Activated CD4-positive, alpha-beta memory T cell treated with anti-CD3 and anti-CD28 coated beads, Interleukin-2, amount 10 ng/mL, durations not matched to agents 7 days and 5 days (primary cell): ENCODE measurements at places on chromosomes 12 and 14. TPM values are rescaled to one million over a fixed set of nuclear protein-coding genes. Genes with fewer than 3 reads are reported as not detected.
A peak's percentile ranks its signal among the peaks of the same experiment; 100 is the strongest.

Gene CFAP251
- 1.9 TPM for total RNA-seq

Gene CLEC4E
- not detected for total RNA-seq

Gene CMA1
- total RNA-seq = not detected

Gene HPD
- not detected for total RNA-seq

Gene A2M
- total RNA-seq = not detected

Gene COCH
- 0.38 TPM for total RNA-seq

Gene RTN1
- total RNA-seq = not detected

Gene GPR132
- 51.2 TPM for total RNA-seq

DNA sequence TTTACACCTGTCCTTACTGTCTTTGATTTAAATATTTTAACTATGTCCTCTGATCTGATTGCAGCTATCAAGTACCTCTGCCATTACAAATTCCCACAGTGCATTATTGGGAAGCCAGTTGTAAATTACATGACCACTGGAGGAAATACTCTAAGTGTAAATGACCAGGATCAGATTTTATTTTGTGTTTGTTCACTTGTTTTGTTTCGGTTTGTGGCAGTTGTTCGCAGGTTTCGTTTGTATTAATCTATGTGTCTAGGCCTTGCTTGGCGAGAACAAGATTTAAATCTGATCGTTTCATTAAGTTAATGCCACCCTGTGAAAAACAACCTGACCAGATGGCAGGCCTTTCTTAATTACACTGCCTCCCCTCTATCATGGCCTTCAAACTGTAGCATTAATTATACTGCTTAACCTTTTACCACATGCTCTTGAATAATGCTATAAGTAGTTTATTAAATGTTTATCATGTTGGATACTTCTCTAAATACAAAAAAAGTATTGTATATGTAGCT lies 990.1 kb downstream of the TMTC2 start:
- no peaks in the 10 kb centered on the region for H3K27me3 ChIP-seq
- no peak overlapping the region for H3K4me3 ChIP-seq
- H3K4me1 ChIP-seq = no peaks in the 10 kb centered on the region
- H3K27ac ChIP-seq = no peak overlapping the region
- no peaks in the 10 kb centered on the region for H3K36me3 ChIP-seq

DNA sequence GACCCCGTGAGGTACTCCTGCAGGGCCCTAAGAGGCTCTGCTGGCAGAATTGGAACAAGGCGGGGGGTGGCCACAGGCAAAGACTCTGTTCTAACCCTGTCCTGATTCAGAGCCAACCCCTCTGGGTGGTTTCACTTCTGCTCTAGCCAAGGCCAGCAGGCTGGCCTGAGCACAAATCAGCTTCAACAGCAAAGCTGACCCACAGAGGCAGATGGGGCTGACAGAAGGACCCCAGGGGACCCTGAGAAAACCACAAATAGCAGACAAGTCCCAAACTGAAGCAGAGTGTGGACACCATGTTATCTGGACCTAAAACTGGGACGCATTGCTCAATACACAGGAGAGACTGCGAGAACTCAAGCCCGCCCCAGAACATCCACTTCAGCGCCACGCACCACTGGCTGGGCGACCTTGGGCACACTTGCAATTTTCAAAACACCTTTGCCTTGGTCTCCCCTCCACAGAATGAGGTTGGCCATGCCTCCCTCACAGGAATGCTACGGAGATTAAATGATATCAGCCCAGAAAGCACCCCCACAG lies 76.4 kb upstream of the DICER1 start:
- no peaks in the 10 kb centered on the region for H3K4me1 ChIP-seq
- peaks cover 4% of the 10 kb centered on the region for H3K27me3 ChIP-seq
- H3K4me3 ChIP-seq = no peak overlapping the region
- no peak overlapping the region for H3K27ac ChIP-seq
- H3K36me3 ChIP-seq = no peaks in the 10 kb centered on the region
- no peak for DNase-seq

DNA sequence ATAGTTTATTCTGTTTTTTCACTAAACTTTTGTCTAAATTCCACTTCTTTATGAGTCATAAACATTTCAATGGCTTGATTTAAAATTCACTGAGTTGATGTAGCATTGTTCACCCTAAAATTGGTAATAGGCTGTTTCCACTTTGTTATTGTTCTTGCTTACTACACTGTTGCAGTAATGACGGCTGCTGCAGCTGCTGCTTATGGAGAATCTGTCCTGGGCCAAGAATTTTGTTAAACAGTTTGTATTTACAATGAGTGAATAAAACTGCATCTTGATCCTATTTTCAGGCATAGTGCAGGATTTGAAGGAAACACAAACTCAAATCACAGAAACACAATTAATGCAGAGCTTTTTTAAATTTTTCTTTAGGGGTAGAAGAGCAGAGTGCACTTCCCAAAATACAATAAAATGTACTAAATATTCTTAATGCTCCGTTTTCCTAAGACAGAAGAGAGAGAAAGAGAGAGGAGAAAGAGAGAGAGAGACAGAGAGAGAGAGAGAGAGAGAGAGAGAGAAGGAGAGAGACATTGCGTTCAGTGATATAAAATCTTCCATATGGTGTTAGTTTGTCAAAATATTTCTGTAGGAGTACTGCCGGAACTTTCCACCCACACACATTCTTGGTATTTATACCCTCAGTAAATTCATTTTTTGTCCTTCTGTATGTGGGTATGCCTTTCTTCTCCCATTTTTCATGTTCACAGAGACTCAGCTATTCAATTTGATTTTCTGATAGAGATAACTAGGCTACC lies 266.4 kb downstream of the LRFN5 start:
- no peak overlapping the region for H3K27ac ChIP-seq
- no peaks in the 10 kb centered on the region for H3K36me3 ChIP-seq
- DNase-seq = no peak
- H3K4me3 ChIP-seq = no peak overlapping the region

DNA sequence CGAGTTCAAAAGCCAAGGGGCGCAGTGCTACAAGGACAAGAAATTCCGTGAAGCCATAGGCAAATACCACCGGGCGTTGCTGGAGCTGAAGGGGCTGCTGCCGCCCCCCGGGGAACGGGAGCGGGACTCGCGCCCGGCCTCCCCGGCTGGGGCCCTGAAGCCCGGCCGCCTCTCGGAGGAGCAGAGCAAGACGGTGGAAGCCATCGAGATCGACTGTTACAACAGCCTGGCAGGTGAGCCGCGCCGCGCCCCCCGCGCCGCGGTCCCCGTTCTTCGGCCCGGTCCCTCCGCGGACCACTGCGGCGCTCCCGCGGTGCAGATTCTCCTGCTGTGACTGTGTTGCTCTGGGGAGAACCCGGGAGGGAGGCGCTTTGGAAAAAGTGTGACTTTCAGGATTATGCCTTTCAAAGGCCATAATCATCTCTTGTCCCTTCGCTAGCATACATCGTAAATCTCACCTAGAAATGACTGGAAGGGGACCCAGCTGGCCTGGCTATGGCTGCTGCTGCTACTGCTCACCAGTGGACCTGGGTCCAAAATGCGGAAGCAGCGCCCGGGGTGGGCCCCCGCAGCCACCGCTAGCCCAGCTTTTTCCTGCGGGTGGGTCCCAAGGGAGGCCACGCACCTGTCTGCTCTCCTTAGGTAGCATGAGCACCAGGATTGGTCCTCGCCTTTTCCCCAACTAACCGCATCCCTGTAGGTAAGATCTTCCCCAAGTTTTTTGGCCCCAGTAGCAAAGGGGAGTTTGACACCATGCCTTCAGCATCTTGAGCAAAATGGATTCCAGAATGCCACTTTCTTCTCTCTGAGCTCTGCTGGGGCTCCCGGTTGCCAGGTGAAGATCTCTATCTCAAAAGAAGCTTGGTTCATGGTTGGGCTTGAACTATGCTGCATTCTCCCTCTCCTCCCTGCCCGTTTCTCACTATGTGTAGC lies 853 bp downstream of the TTC9 start:
- peak overlapping the region; percentile 79 for H3K27ac ChIP-seq
- no peaks in the 10 kb centered on the region for H3K27me3 ChIP-seq
- peaks cover 63% of the 10 kb centered on the region for H3K4me1 ChIP-seq
- H3K36me3 ChIP-seq = peaks cover 28% of the 10 kb centered on the region

GRCh38 chr12:25793196-25793595 lies 165.3 kb upstream of the RASSF8 start:
- no peaks in the 10 kb centered on the region for H3K4me1 ChIP-seq
- no peak overlapping the region for H3K27ac ChIP-seq
- no peaks in the 10 kb centered on the region for H3K36me3 ChIP-seq
- peaks cover 4% of the 10 kb centered on the region for H3K27me3 ChIP-seq

GRCh38 chr12:6507102-6507998 lies 13.4 kb downstream of the NCAPD2 start:
- H3K4me3 ChIP-seq = no peak overlapping the region
- no peak overlapping the region for H3K27ac ChIP-seq
- H3K4me1 ChIP-seq = peaks cover 18% of the 10 kb centered on the region
- H3K27me3 ChIP-seq = no peaks in the 10 kb centered on the region
- peaks cover 52% of the 10 kb centered on the region for H3K36me3 ChIP-seq
- no peak for DNase-seq

DNA sequence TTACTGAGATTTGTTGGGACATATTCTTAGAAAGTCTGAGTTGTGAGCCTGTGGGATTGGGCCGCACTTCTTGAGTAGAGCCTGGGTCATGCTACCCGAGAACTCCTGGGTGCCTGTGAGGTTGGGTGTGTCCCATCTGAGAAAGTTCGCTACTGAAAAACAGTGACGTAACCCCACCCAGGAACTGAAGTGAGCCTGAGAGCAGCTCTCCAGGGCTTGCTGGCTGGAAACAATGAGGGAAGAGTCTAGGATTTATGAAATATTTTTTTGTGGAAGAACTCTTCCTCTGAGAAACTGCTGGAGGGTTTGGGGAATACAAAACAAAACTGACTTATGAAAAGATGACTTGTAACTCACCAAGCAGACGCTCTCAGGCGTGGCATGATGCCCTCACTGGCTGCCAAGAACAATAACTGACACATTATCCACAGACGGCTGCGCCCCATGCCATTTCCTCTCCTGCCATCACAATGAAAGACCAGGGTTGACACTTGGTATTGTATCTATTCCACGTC lies 69.2 kb downstream of the RASSF3 start:
- DNase-seq = peak; percentile 73
- H3K4me3 ChIP-seq = peak overlapping the region; percentile 62
- peaks cover 40% of the 10 kb centered on the region for H3K36me3 ChIP-seq
- H3K27ac ChIP-seq = peak overlapping the region; percentile 95
- H3K4me1 ChIP-seq = peaks cover 95% of the 10 kb centered on the region
- no peaks in the 10 kb centered on the region for H3K27me3 ChIP-seq

GRCh38 chr14:24235804-24236688 lies 3.3 kb downstream of the GMPR2 start:
- peaks cover 78% of the 10 kb centered on the region for H3K4me1 ChIP-seq
- no peaks in the 10 kb centered on the region for H3K27me3 ChIP-seq
- no peak for DNase-seq
- peak overlapping the region; percentile 74 for H3K27ac ChIP-seq
- peaks cover 73% of the 10 kb centered on the region for H3K36me3 ChIP-seq

DNA sequence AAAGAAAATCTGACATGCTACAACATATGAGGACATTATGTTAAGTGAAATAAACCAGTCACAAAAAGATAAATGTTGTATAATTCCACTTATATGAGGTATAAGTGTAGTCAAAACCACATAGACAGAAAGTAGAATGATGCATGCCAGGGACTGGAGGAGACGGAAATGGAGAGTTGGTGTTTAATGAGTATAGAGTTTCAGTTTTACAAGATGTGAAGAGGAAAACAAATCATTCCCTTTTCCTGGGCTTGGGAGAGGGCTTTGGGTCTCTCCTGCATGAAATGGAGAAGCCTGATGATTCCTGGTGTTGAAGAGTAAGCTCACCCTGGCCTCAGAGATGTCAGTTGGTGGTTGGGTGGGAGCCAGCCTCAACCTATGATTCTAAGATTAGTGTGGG lies 158.4 kb upstream of the PLXNC1 start:
- H3K4me3 ChIP-seq = no peak overlapping the region
- H3K36me3 ChIP-seq = no peaks in the 10 kb centered on the region
- H3K4me1 ChIP-seq = no peaks in the 10 kb centered on the region
- no peak for DNase-seq
- H3K27me3 ChIP-seq = peaks cover 6% of the 10 kb centered on the region

GRCh38 chr12:8018666-8019581 lies 13.6 kb upstream of the FOXJ2 start:
- H3K27me3 ChIP-seq = peaks cover 40% of the 10 kb centered on the region
- H3K27ac ChIP-seq = no peak overlapping the region
- DNase-seq = no peak
- peaks cover 3% of the 10 kb centered on the region for H3K4me1 ChIP-seq

DNA sequence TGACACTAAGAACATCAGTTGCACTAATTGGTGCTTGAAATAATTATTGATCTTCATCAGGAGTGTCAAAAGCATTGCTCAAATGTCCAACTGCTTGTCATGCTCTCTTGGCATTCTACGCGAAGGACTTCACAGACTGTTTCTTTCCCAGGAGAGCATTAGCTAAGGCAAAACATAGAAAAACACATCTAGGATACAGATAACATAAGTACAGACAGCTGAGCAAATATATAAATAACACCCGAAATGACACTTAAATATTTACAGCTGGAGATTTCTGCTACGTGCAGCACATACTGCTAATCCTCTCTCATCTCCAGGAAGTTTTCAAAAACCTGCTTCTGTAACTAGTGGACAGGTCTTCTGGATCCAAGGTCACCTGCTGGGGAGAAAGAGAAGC lies 120.0 kb upstream of the PRMT8 start:
- no peak for DNase-seq
- no peak overlapping the region for H3K4me3 ChIP-seq
- H3K36me3 ChIP-seq = no peaks in the 10 kb centered on the region
- H3K4me1 ChIP-seq = no peaks in the 10 kb centered on the region
- peaks cover 4% of the 10 kb centered on the region for H3K27me3 ChIP-seq
- H3K27ac ChIP-seq = no peak overlapping the region

DNA sequence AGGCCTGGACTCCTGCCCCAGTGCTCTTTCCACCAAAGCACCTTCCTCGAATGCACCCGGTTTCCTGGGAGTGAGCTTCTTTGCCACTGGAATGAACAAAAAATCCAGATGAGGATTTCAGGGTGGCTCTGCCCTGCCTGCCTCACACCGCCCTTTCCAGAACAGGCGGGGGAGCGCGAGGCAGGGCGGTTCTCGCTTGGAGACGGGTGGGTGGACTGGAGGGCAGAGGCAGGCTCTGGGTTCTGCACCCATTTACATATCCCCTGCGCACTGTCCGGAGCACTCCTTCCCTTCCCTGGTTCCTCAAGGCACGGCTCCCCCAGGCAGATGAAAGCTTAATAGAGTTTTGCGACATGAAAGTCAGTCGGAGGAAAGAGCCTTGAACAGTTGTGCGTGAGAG lies 69.7 kb upstream of the DLK1 start:
- no peak for DNase-seq
- peaks cover 3% of the 10 kb centered on the region for H3K4me1 ChIP-seq
- H3K36me3 ChIP-seq = no peaks in the 10 kb centered on the region
- H3K4me3 ChIP-seq = no peak overlapping the region
- peaks cover 14% of the 10 kb centered on the region for H3K27me3 ChIP-seq

GRCh38 chr12:88658009-88658408 lies 77.7 kb upstream of the KITLG start:
- no peaks in the 10 kb centered on the region for H3K36me3 ChIP-seq
- H3K4me1 ChIP-seq = no peaks in the 10 kb centered on the region
- no peak overlapping the region for H3K4me3 ChIP-seq
- DNase-seq = no peak

GRCh38 chr14:91021991-91022621 lies 38.3 kb downstream of the RPS6KA5 start:
- peaks cover 39% of the 10 kb centered on the region for H3K36me3 ChIP-seq
- no peaks in the 10 kb centered on the region for H3K27me3 ChIP-seq
- peak overlapping the region; percentile 70 for H3K4me3 ChIP-seq
- H3K4me1 ChIP-seq = peaks cover 56% of the 10 kb centered on the region
- no peak for DNase-seq
